ENCODE measurements at places on chromosomes 7 and 10. TPM values are rescaled to one million over a fixed set of nuclear protein-coding genes. Genes with fewer than 3 reads are reported as not detected.

GRCh38 chr7:28240481-28240880 lies 59.9 kb upstream of the JAZF1 start:
- H3K27me3 ChIP-seq = no peaks in the 10 kb centered on the region
- H3K27ac ChIP-seq = no peak overlapping the region

The TAS2R41 gene
- total RNA-seq = 0.66 TPM

The AOAH gene
- 2.3 TPM for total RNA-seq

GRCh38 chr7:117087639-117088396 lies 134.5 kb downstream of the ST7 start:
- H3K36me3 ChIP-seq = no peaks in the 10 kb centered on the region
- no peak for DNase-seq
- no peak overlapping the region for H3K27ac ChIP-seq
- no peak overlapping the region for H3K4me3 ChIP-seq
- H3K4me1 ChIP-seq = peaks cover 3% of the 10 kb centered on the region

The MMD2 gene
- total RNA-seq = not detected

The UNCX gene
- total RNA-seq = not detected

- no peaks in the 10 kb centered on the region for H3K27me3 ChIP-seq
- no peaks in the 10 kb centered on the region for H3K36me3 ChIP-seq
- DNase-seq = no peak
- H3K27ac ChIP-seq = no peak overlapping the region
- no peaks in the 10 kb centered on the region for H3K4me1 ChIP-seq
- H3K4me3 ChIP-seq = no peak overlapping the region
These were observed 39.2 kb downstream of the CH25H start for GRCh38 chr10:89167915-89168314.
